ENCODE measurements at places on chromosomes 1 and 21. TPM values are rescaled to one million over a fixed set of nuclear protein-coding genes. Genes with fewer than 3 reads are reported as not detected.

- no peak for DNase-seq
These were observed 8.1 kb downstream of the NIBAN1 start for GRCh38 chr1:184965944-184966860.

GRCh38 chr1:184892116-184892515, 82.2 kb downstream of the NIBAN1 start:
- no peak for DNase-seq

WNT3A gene
- not detected for total RNA-seq

DNA sequence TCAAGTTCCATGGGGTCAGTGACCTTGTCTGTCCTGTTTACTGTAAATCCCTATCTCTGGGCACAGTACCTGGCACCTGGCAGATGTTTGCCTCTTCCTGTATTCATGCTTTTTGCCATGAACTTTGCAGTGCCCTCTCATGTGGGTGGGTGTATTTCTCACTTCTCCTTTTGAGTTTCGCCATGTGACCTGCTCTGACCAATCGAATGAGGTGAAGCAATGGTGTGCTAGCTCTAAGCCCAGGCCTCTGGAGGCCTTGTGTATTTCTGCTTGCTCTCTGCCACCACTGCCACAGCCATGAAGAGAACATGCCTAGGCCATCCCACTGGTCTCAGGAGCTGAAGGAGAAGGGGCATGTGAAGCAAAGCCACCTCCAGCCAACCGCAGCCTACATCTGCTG, 185.5 kb upstream of the ZC3H12A start:
- DNase-seq: no peak

TSPEAR gene
- total RNA-seq: not detected

DNA sequence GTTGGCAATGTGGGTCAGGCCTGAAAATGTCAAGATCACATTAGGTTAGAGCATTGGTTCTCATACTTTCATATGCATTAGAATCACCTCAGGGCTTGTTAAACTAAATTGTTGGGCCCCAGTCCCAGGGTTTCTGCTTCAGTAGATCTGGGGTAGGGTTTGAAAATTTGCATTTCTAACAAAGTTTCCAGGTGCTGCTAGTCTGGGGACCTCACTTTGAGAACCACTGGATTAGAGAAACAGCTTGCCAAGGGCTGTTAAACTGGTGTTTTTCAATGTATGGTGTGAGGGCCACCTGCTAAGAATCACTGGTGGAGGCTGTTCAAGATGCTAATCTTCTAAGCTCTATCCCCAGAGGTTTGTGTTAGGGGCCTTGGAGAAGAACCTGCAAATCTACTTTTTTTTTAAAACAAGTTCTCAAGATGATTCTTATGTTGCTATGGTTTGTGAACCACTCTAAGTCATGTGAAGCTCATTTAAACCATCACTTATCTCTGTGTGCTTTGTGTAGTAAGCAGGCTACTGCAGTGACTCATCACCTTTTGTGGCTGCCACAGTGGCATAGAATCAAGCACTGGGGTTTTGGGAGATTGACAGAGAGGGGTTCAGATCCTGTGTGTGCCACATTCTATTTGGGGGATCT, 152.2 kb downstream of the S1PR1 start:
- peak; percentile 41 for DNase-seq

ATP1A2 gene
- 11.1 TPM for total RNA-seq

- DNase-seq: no peak
These were observed 101.7 kb downstream of the PDE9A start for GRCh38 chr21:42755031-42755665.

- no peak for DNase-seq
These were observed 51.3 kb upstream of the ATP1A1 start for GRCh38 chr1:116321766-116322175.
